NCI-H187 treated with DMSO at 0.1 percent for 48 hours (cell line): ENCODE measurements at places on chromosomes 3 and 15.

DNA sequence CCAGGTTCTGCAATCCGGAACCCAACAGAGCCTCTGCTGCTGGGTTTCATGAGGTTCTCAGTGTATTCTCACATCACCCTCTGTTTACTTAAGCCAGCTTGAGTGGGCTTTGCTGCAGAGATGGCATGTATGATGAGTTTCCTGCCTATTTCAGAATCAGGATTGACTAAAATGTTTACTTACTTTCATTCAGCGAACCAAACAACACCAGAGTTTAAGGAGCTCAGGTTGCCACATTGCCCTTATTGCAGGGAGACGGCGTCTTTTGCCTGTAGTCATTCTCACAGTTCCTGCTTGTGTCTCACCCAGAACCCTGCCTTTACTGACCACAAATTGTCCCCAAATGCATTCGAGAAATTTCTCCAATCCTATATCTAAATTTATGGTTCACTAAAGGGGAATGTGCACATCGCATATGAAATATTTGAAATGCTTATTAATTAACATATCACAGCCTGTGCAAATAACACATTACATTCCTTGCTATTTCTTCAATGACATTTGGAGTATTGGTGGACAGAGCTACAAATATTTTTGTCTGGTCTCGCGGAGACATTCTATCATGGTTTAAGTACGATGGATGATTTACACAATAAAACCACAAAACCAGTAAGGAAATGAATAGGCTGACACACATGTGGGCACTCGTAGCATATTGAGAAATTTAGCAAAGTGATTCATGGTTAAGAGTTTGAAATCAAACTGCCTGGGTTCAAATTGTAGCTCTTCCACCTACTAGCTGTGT, 377.2 kb upstream of the CFAP20DC start:
- no peak for DNase-seq

GRCh38 chr3:189941679-189942078, 179.0 kb downstream of the P3H2 start:
- DNase-seq: no peak

- DNase-seq: no peak
Observed at GRCh38 chr15:90322538-90322937, 29.5 kb upstream of the ZNF774 start.

DNA sequence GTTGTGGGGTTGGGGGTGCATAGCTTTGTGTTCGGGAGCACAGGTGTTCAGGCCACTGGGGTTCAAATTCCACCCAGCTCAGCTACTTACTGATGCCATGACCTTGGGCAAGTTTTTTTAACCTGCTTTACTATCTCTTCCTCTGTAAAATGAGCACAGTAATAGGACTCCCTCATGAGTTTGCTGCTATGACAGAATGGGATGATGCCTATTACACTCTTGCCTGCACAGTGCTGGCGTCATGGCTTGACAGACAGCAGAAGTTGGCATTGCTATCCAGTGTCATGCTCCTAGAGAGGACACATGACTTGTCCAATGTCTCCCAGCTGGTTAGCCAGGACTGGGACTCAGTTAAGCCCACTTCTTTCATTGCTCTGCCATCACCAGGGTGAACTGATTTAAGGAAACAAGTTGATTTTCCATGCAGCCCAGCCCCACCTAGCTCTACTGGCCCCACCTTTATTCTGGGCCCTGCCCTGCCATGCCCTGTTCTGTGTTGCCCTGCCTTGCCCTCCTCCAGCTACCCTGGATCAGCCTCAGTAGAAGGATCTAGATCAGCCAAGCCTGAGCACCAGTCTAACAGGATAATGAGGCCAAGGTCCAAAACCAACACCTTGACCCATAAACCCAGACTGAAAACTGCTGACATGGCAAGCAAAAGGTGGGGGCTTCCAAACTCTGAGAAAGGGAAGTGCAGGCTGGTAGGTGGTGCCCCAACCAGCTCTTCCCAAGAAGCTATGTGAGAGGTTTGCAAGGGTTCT, 155.8 kb upstream of the ATP11B start:
- no peak for DNase-seq

DNA sequence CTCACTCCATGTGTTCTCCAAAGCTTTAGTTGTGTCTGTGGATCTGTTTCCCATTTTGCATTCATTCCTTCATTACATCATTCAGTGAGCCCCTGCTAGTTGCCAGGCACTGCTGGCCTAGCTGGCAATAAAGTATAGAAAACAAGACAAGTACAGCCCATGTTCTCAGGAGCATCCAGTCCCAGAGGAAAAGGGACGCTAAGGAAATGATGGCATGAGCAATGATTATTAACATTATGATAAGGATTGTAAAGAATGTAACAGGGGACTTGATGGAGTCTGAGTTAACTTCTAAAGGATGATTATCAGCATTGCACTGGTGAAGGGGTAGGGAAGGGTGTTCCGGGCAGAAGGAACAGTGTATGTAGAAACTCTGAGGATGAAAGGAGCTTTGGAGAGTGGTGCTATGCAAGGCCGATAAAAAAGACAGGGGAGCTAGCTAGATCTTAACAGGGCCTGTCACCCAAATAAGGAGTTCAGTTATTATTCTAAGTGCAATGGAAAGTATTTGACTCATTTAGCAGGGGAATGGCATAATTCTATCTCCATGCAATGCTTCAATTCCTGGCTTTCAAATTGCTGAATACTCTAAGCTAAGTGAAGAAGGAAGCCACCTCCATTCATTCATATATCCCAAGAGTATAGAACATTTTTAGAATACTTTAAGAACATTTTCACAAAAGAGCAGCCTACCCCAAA, 258.2 kb upstream of the STT3B start:
- DNase-seq: no peak

DNA sequence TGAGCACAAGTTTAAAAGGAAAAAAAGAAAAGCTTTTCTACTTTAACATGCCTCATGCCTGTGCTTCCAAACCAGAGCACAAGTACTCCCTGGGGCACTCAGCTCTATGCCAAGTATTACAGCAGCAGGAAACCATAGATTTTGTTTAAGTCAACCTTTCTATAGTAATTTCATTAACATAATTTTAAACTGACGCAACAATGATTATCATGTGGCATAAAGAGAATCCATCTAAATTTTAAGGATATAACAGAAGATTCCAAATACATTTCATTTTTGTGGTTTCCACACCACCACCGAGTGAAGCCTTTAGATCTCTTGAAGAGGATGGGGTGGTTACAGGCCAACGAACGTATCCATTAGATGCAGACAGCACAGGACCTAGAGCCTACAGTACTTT, 112.1 kb downstream of the TNIK start:
- no peak for DNase-seq

DNA sequence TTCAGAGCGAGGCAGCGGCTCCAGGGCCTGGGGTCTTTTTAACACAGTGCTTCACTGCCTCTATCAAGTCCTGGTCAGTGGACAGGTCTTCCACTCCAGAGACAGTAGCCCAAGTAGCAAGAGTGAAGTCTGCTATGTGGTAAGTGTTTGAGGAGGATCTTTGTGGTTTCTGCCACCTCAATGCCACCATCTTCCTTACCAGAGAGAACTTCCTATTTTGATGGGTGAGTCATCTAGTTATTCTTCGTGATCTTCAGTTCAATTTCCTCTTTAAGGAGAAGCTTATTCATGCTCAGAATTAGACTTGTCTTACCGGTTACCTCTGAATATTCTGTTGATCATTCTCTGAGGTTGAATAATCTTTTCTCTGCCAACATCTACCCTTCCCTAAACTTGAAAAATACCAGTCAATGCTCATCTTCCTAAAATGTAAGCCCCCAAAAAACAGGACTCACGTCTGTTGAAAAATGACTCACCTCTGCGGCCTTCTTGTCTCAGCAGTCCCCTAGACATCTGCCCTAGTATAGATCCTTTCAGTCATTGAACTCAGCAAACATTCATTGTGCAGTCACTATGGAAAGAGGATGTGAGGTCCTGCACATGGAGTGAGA, 32.2 kb upstream of the BCL6 start:
- DNase-seq: no peak

GRCh38 chr3:190401963-190402362, 14.0 kb downstream of the CLDN16 start:
- no peak for DNase-seq

GRCh38 chr3:13561967-13562366, 13.0 kb downstream of the FBLN2 start:
- no peak for DNase-seq

DNA sequence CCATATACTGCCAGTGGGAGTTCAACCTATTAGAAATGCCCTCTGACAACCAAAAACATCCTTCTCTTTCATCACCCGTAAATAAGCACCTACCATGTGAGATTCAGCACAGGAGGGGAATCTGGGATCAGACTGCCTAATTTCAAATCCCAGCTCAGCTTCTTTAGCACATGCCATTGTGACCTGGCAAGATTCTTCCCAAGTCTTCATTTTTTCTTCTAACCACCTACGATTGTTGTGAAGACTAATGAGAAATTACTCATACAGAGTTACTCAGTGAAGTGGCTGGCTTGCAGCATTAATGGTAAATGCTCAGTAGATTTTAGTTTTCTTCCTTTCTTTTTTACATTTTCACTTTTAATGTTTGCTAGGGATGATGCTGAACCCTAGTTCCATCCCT, 176.7 kb downstream of the PDZRN3 start:
- no peak for DNase-seq

GRCh38 chr3:51679777-51680176, 8.7 kb downstream of the TEX264 start:
- no peak for DNase-seq

DNA sequence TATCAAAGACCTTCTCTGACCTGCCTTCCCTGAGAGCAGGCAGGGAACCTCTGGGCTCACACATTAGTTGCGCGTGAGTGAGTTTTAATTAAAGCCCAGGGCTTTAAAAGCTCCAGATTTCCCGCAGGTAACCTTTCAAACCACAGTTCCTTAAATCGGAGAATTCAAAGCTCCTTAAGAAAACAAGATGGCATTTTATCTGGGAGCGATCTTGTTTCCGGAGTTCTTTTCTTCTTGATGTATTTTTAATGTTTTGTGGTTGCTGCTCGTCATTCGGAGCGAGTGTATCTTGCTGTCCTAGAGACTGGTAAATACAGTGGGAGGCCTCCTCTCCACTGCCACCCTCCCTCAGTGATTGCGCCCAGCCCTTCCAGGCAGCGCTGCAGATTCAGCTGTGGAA, 284.3 kb downstream of the CLSTN2 start:
- no peak for DNase-seq

GRCh38 chr15:87722941-87723691, 533.4 kb downstream of the NTRK3 start:
- DNase-seq: no peak
